ENCODE measurements at places on chromosomes 7 and 10. TPM values are rescaled to one million over a fixed set of nuclear protein-coding genes. Genes with fewer than 3 reads are reported as not detected.

DNA sequence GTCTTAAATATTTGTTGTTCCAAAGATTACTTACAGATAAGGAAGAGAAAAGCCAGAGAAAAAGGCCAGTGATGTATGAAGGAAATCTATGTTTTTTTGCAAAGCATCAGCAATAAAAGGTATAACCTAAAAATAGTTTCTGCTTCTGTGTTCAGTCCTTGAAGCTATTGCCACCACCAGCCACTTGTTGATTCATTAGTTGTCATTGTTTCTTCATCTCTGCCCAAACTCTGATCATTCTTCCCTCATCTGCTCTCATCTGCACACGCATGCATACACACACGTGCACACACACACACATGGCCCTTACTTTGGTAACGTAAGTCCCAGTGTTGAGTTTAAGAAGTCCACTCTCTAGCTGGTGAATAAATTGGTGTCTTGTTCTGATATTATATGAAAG, 540.7 kb downstream of the GATA3 start:
- DNase-seq, result no peak

DNA sequence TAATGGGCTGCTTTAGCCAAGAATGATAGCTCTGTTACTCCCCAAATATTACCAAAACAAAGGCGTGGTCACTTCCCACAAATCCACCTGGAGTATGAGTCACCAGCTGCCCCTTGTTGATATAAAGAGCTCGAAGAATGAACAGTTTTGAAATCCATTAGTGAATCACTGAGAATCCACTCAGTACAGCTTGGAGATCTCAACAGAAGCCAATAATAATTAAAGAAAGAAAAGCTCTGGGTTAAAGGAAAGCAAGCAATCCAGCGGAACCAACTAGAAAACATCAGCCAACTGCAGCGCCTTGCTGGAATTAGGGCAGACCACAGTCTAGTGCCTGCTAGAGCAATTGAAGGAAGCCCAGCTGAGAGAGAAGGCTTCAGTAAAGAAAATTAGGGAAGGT, 576.0 kb upstream of the C7orf33 start:
- DNase-seq, result no peak

DNA sequence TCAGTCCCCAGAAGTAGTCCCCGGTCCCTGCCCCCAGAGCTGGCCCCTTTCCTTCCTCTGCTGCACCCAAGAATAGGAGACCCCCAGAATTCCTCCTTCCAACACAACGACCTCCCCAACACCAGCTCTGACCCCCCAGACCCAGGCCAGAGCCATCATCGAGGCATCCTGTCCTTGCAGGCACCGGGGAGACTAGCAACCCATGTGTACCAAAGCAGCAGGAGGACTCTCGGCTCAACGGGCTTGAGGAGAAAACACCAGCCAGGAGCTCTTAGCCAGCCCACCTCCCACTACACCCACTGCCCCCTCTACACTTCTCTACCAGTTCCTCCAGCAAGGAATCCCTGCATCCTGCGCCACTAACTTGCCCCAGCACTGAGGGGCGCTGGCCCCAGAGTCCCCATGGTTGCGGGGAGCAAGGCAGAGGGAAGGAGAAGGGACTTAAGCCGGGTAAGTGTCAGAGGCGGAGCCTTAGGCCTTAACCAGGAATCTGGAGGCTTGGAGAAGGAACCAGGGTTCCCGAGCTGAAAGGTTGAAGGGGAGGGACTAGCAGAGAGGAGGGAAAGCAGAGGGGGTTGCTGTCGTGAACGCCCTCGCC, 3.9 kb downstream of the GRID1 start:
- no peak for DNase-seq

DNA sequence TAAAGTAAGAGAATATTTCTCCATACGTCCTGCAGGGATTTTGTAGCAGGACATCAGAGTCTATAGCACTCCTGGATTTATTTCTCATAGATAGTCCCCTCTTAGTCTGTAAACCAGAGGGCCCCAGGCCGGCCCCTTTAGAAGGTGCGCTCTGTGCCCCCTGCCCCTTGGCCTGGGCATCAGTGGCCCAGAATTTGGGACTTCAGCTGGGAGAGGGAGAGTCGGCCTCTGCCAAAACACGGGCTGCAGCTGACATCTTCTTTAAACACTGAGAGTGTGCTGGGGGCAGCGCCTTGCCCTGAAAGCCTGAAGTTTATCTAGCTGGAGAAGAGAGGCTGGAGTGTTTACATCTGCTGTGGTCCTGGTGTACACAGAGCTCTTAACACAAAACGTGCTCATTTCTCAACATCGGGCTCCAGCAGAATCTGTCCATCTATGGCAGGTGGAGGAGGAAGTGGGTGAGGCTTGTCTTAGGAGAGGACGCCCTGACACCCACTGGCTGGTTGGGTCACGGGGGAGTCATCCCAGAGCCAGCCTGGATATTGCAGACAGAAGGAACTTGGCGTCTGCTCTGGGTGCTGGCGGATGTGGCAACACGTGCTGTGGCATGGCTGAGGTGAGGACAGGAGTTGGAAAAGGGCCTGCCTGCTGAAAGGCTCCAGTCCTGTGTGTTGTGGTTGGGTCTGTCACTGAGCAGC, 5.0 kb upstream of the TACR2 start:
- no peak for DNase-seq

DNA sequence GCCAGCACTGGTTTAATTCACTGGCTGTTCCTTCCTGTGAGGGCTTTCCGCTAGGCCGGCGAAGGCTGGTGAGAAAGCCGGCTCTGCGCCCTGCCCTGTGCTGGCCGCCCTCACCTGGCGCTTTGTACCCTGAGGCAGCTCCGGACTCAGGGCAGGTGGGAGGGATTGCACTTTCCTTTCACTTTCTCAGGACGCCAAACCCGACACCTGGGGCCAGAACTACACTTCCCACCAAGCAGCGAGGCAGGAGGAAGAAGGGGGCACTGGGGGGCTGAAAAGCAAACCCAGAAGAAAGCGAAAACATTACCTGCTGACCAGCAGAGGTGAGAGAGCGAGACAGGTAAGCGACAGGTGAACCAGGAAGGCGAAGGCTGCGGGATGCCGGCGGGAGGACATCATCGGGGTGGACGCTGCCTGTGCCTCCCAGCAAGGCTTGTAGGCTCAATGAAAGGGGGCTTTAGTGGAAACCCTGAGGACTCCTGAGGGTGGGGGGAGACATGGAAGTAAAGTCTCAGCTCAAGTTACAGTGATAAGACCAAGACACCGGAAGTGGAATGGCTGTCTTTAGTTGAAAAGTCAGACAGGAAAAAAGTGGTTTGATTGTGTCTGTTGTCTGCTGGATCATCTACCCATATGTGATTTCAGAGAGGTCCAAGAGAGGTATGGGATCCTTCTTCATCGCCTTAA, at the start of gene RAB19:
TSS of gene RAB19 (plus strand) at position 181 of the 687 bp plus-strand sequence. CDS start 3,589 bp downstream, outside the sequence.
- peak; percentile 69 for DNase-seq

DNA sequence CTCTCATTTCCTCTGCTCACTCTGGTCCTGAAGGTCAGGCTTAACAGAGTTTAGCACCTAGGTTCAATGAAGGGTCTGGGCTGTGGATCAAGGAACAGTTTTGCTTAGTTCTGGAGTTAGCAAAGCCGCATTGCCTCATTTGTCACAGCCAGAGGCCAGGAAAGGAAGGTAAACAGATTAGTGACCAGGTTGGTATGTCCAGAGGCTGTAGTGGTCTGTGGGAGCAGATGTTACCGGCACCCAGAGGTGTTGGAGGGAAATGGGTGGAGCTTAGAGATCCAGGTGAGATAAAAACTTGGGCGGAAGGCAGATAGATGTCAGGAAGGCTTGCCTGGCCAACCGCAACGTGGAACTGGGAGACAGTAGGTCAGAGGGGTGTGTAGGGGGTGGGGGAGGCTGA, 36.6 kb upstream of the ZMIZ2 start:
- DNase-seq, result no peak

GRCh38 chr7:5408777-5409176, 14.9 kb downstream of the TNRC18 start:
- no peak for DNase-seq

- no peak for DNase-seq
Measured at GRCh38 chr10:103980288-103980906, 13.5 kb downstream of the SLK start.

- no peak for DNase-seq
Measured at GRCh38 chr10:107230887-107231286, 66.4 kb upstream of the SORCS1 start.

- DNase-seq, result no peak
Measured at GRCh38 chr10:36608866-36609265, 516.5 kb upstream of the ANKRD30A start.

DNA sequence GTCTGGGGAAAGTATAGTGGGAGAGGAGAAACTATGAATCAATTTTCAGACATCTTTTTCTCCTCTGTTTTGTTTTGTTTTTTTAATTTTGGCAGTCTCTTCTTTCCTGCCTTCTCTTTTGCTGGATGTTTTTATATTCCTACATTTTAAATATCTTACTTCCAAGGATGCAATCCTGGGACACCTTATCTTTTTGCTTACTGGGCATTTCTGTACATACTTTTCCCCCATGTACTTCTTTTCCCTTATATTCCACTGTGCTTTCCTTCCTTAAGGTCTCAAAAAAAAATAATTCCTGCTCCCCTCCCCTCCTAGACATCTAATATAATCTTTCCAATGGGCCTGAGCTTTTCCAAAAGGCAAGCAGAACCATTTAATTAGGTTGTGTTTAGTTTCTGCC, 701.1 kb downstream of the NRG3 start:
- no peak for DNase-seq

The SEC31B gene
- 164 TPM for total RNA-seq

The ZNF786 gene
- total RNA-seq, result 7.4 TPM

The PROSER2 gene
- total RNA-seq, result 0.74 TPM
